ENCODE measurements at places on chromosomes 7 and 10.
A peak's percentile ranks its signal among the peaks of the same experiment; 100 is the strongest.

DNA sequence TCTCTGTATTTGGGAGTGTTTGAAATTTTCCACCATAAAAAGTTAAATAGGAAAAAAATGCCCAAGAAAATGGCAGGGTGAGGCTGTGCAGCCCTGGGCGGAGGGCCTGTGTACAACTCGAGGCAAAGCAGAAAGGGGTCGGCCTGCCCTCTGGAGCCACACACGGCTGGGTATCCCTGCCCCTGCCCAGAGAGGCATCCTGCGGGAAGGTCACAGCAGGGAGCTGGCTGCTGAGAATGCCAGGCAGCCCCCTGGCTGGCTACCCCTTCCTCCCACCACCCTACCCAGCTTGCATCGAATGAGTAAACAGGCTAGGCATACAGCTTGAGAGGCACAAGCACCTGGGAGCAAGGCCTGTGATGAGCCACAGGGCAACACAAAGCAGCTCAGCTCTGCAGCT lies 46.1 kb downstream of the CAMK2B start:
- no peak for DNase-seq

- DNase-seq = no peak
Measured at GRCh38 chr10:49009199-49009979, 69.7 kb upstream of the LRRC18 start.

GRCh38 chr10:12819071-12819470 lies 182.4 kb downstream of the CCDC3 start:
- no peak for DNase-seq

- peak; percentile 67 for DNase-seq
Measured at GRCh38 chr7:7795630-7796121, 77.3 kb upstream of the RPA3 start.

DNA sequence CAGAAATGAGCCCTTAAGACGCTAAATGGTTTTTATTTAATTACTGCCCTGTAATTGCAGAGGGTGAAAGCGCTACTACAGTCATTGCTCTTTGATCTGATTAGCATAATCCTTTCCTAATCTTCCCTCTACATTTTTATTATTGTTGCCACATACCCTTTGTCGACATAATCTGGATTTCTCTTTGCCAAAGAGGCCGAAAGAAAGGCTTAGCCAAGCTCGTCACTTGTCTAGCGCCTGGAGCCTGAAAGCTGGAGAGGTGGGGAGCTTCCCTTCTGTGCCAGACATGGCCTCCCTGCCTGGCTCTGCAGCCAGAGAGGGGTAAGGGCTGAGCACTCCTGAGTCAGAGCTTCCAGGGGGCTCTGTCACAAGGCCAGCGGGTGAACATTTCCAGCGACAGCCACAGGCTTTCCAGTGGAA lies 145.9 kb downstream of the PRKAG2 start:
- no peak for DNase-seq

GRCh38 chr7:134814730-134815364 lies 35.4 kb downstream of the CALD1 start:
- DNase-seq = no peak

DNA sequence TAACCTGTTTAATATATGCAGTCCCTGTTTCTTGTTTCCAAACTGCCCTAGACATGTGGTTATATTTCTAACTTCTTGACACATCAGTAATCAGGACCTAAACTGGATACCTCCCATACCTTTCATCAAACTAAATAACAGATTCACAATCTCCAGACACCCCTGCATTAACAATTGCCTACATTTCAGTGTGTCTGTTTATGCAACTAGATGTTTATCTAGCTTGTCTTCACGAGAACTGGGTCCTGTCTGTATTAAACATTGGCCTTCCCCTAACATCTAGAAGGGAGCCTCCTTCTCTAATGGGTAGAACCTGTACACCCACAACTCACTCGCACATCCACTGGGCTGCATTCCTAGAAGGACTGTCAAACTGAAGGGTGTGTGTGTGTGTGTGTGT lies 683.7 kb upstream of the FZD8 start:
- DNase-seq = no peak

GRCh38 chr10:125129076-125129458 lies 31.3 kb downstream of the CTBP2 start:
- no peak for DNase-seq

DNA sequence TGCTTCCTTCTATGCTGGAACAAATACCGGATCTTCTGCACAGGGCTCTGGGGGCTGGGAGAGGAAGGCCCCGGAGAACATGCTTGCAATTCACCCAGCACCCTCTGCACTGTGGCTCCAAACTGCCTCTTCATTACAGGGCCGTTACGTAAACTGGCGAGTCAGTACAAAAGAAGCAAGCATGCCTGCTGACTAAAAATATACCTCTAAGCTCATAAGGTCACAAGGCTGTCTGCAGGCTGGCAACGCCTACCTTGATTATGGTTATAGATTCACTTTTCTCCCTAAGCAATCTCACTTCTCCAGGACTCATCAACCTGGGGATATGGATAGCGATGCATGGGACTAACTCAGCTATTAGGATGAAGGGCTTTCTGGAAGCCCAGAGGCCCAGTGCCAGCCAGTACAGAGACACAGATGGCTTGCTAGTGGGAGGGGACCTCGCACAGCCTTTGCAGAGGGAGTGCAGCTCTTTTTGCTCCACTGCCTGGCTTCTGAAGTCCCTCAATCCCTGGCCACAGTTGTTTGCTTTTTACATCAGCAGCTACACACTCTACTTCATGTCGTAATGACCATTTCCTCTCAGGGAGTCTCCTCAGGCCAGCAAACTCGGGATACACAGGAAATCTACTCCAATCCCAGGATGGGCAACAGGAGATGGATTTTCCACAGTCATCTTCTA lies 96.1 kb downstream of the SH3PXD2A start:
- DNase-seq = peak; percentile 86

GRCh38 chr10:80588546-80588945 lies 50.8 kb downstream of the SH2D4B start:
- DNase-seq = no peak

- DNase-seq = no peak
Measured at GRCh38 chr10:42431095-42431494, 207.3 kb downstream of the ZNF33B start.

GRCh38 chr10:102065561-102066398 lies 631 bp downstream of the HPS6 start:
- peak; percentile 17 for DNase-seq

- no peak for DNase-seq
Measured at GRCh38 chr7:83691095-83691494, 42.2 kb upstream of the SEMA3E start.

DNA sequence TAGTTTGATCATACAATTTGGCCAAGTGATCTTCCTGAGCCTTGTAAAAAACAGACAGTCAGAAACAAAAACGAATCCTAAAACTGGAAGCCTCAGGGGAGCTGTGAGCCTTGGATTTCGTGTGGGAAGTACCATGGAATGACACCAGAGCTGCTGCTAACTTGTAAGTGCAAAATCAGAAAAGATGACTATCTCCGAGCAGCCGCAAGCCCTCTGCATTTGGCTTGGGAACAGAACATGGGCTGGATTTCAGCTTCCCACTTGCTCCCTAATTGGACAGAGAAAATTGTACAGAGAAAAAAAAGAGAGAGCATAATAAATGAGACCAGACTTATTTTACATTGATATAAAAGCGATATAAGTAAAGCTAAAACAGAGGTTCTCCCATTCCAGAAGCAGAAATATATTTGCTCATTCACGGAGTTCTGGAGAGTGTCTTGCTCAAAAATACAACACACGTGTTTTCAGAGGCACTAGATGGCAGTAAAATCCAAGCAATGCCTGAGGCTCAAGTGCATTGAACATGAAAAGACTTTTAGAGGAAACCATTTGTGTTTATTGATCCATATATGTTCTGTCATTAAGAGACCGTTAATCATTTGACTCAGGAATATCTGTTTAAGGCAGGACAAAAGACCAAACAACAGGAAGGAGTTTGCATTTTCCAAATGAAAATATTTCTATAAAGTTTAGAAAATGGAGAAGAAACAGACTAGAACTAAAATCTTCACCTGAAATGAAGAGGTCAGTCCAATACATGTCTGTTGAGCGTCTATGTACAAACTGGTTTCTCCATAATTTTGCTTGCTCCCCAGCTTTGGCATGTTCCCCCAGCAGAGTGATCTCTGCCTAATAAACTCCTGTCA lies 78.3 kb upstream of the SLC26A5 start:
- DNase-seq = peak; percentile 30

GRCh38 chr10:20593649-20594048 lies 303.5 kb downstream of the NEBL start:
- DNase-seq = no peak

GRCh38 chr10:33193701-33194521 lies 140.6 kb downstream of the NRP1 start:
- DNase-seq = peak; percentile 16

- DNase-seq = peak; percentile 54
Measured at GRCh38 chr10:102241444-102242117, at the start of gene PITX3. PITX3 (minus strand) TSS chr10:102241512; CDS start chr10:102232080, 9,432 bp downstream.

GRCh38 chr10:26697922-26698608 lies 564 bp downstream of the PDSS1 start:
- DNase-seq = no peak

DNA sequence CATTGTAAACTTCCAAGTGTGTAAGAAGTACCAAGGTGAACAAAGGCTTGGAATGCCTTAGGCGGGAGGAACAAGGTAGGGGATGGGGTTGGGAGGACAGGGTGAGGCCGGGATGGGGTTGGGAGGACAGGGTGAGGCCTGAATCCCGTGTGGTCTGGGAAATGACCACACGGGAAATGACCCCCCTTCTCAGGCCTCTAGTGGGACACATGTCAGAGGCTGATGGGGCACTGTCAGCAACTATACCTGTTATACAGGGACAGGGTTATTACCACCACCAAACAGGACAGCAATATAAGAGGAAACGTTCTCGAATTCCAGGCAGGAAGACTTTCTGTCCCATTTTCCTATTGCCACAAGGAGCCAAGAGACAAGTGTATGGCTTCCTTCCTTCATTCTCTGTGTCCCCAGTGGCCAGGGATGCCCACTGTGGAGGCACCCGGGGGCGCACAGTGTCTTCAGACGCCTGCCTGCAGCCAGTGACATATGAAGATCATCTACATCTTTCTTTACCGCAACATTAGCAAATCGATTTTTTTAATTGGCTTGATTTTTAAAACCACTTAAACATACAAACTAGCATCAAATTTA lies 1.3 kb downstream of the MKI67 start:
- DNase-seq = no peak

DNA sequence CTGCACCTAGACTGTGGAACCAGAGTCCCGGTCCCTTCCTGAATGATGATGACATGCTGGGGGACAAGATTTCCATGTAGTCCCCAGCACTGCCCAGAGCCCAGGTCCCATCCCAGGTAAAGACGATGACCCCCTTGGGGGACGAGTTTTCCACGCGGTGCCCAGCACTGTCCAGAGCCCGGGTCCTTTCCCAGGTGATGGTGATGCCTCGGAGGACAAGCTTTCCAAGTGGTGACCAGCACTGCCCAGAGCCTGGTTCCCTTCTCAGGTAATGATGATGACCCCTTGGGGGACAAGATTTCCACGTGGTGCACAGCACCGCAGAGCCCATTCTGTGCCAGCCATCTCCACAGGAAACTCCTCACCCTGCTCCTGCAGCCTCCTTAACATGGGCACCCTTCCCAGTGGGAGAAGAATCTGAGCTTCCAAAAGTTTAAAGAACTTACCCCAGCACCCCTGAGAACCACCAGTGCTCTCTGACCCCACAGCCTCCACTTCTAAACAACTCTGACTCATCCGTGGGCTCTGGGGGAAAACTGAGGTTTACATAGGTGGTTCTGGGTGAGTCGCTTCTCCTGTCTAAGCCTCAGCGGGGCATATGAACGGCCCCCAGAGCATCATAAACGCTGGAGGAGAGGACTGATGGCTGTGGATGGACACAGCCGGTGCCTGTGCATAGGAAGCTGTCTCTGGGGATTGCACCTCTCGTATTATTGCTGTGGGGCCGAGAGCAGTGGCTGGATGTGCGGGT lies 233.2 kb downstream of the TCERG1L start:
- no peak for DNase-seq

- no peak for DNase-seq
Measured at GRCh38 chr7:4549681-4550080, 132.4 kb upstream of the FOXK1 start.

DNA sequence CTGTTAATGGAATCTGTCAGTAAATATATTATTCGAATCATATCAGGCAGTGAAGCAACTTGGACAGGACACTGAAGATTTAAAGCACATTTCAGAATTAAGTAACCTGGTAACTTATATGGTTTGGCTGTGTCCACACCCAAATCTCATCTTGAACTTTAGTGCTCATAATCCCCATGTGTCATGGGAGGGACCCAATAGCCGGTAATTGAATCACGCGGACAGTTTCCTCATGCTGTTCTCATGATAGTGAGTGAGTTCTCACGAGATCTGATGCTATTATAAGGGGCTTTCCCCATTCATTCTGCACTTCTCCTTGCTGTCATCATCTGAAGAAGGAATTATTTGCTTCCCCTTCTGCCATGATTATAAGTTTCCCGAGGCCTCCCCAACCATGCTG lies 83.2 kb upstream of the COL1A2 start:
- no peak for DNase-seq

GRCh38 chr7:11177793-11178192 lies 204.1 kb downstream of the PHF14 start:
- DNase-seq = peak; percentile 63

- DNase-seq = no peak
Measured at GRCh38 chr7:155496267-155497005, 38.5 kb downstream of the EN2 start.
